NCI-H1694 treated with DMSO at 0.1 percent for 48 hours (cell line): ENCODE measurements at places on chromosomes 13 and 19.

DNA sequence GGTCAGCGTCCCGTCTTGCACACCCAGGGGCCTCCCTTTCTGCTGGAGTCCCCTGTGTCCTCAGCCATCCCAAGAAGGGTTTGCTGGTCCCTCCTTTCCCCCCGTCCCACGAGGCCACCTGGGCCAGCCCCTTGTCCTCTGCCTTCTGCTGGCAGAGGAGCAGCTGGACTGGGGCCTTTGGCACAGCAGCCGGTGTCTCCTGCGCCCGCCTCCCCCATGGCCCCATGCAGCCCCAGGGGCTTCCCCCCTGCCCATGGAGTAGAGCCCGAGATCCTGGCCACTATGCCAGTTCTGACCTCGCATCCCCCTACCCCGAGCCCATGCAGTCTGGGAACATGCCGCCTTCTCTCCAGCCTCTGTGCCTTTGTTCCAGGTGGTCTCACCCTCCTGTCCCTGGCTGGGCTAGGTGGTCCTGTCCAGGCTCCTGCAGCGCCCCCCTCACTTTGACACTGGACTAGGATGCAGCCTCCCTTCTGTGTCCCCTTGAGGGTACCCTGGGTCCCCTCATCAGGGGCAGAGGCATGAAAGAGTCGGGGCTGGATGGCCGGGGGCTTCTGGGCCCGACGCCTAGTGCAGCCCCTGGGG lies 5.7 kb upstream of the GARIN5A start:
- no peak for DNase-seq

- DNase-seq: no peak
Measured at GRCh38 chr13:97889803-97890202, 63.7 kb upstream of the IPO5 start.

DNA sequence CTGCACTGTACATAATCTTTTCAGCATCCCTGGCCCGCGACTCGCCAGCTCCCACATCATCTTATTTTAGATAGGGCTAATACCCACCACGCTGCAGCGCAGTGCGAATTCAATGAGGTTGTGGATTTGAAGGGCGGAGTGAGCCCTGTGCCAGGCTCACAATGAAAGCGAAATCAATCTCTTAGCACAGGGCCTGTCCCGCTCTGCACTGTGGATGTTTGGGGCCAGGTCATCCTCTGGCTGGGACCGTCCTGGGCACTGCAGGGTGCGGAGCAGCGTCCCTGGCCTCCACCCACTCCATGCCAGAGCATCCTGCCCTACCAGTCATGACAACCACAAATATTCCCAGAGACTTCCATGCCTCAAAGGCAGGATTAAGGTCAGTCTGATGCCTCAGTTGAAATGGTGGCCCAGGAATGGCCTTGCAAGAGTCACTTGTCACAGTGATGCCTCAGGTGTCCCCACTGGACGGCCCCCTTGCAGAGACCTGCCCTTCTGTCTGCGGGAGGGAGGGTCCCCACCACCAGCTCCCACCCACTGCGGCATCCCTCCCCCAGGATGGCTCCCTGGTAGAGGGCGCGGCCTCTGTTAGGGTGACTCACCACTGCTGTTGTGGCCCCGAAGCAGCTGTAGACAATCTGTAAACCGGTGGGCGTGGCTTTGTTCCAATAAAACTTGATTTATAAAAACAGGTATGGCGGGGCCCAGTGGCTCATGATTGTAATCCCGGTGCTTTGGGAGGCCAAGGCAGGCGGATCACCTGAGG lies 5.6 kb downstream of the UHRF1 start:
- DNase-seq: no peak

GRCh38 chr19:54231077-54231931 lies 8.5 kb upstream of the LILRB3 start:
- peak; percentile 38 for DNase-seq

DNA sequence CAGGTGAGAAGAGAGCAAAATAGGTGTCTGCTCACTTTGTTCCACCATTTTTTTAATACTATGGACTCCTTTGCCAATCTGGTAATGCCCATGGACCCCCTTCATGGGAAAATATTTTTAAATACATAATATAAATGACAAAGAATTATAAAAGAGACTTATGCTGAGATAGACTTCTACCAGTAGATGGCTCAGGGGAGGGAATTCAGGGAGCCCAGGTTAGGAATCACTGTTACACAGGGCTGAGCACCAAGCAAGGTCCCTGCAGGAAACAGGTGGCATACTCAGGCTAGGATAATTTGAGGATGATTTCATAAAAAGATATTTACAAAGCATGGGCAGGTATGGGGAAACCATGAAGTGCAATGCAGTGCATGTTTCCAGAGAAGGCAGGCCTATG lies 525.9 kb downstream of the FGF9 start:
- no peak for DNase-seq

GRCh38 chr19:8206147-8207087 lies 2.8 kb upstream of the CERS4 start:
- no peak for DNase-seq

DNA sequence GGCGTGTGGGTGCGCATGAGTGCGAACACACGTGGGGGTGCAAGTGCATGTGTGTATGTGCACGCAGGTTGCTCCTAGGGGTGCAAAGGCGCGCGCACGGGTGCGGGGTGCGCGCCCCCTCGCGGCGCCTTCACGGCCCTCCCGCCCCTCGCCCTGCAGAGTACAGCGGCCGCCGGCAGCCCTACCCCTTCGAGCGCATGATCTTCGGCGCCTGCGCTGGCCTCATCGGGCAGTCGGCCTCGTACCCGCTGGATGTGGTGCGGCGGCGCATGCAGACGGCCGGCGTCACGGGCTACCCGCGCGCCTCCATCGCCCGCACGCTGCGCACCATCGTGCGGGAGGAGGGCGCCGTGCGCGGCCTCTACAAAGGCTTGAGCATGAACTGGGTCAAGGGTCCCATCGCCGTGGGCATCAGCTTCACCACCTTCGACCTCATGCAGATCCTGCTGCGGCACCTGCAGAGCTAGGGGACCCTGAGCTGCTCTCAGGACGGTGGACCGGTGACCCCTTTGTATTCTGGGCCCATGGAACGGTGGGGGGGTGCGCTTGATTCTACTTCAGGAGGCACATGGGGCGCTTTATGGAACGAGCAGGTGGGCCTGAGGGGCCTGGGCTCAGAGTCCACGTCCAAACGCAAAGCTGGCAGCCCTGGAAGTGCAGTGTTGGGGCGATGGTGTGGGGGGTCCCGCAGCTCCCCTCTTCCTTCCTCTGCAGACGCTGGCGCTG lies 27.7 kb downstream of the TMEM161A start:
- no peak for DNase-seq
